ENCODE measurements at places on chromosomes 6 and 20.

GRCh38 chr6:166903500-166903899, 52.9 kb downstream of the RNASET2 start:
- DNase-seq = no peak

GRCh38 chr6:107936162-107936909, 21.7 kb downstream of the SEC63 start:
- no peak for DNase-seq

GRCh38 chr20:41029150-41029901, 704 bp downstream of the TOP1 start:
- DNase-seq = peak; percentile 28

GRCh38 chr6:1224514-1224913, 87.4 kb upstream of the FOXQ1 start:
- no peak for DNase-seq

GRCh38 chr20:36604952-36605398, 604 bp upstream of the RAB5IF start:
- no peak for DNase-seq

GRCh38 chr20:56322681-56323080, 36.1 kb upstream of the FAM210B start:
- DNase-seq = no peak

- no peak for DNase-seq
These were observed 381.6 kb upstream of the CNR1 start for GRCh38 chr6:88547768-88548167.

DNA sequence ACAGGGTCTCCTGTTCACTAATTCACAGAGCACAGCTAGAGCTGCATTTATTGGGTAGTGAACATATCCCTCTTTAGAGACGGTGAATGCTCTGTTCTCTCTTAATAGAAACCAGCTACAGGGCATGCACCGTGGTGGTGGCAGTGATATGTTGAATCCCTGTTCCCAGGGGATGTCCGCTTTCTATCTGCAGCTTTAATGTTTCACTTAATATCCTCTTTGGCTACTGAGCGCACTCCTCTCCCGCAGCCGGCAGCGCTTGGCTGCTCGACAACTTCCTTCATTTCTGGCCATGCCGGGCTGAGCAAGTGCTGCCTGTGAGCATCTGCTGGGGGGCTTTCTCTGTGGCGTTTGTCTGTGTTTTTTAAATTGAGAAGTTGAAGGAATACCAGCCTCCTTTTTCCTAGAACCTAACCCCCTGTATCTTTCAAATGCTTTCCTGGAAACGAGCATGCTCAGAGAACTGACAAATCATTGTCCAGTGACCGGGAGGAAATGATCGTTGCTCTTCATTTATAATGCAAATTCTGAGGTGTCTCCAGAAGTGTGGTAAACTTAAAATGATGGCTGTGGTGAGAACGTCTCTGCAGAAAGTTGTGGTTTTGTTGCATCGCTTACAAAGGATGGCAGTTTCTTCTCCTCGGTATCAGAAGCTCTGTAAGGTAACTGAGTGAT, 297.9 kb downstream of the UTRN start:
- DNase-seq = peak; percentile 10

- DNase-seq = no peak
These were observed 82.2 kb upstream of the OPRM1 start for GRCh38 chr6:153956808-153957207.

DNA sequence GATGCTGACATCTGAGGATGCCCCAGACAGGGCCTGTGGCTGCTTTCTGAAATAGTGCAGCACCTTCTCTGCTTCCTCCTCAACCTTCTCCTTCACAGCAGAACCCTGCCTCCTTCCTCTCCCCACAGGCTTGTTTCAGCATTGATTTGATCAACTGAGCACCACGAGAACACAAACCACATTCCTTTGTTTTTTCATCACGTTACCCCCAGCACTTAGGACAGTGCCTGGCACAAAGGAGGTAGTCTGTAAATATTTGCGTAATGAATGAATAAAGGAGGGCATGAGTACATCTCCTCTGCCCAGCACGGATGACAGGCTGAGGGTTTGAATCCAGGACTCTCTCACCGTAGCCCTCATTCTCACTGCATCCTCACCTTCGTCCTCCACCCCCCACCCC, 21.3 kb upstream of the WFDC2 start:
- DNase-seq = no peak

GRCh38 chr6:158185729-158186456, 17.7 kb downstream of the GTF2H5 start:
- DNase-seq = no peak

DNA sequence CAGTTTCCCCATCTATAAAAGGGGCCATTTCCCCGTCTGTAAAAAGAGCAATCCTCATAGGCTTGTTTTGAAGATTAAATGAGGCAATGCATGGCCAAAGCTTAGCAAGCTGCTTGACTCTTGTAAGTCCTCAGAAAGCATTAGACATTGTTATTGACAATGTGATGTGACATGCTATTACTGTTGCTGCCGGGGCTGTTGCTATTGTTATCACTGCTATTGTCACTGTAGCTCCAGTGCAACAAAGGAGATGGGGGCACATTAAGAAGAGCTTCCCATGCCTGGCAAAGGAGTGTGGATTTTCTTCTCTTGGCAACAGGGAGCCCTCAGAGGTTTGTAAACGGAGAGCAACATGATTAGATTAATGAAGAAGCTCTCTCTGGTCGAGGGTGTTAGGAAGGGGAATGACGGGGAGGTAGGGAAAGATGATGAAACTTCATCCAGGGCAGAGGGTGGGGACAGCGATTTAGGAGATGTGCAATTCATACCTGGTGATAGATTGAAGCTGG, 33.1 kb upstream of the FAM83D start:
- no peak for DNase-seq

DNA sequence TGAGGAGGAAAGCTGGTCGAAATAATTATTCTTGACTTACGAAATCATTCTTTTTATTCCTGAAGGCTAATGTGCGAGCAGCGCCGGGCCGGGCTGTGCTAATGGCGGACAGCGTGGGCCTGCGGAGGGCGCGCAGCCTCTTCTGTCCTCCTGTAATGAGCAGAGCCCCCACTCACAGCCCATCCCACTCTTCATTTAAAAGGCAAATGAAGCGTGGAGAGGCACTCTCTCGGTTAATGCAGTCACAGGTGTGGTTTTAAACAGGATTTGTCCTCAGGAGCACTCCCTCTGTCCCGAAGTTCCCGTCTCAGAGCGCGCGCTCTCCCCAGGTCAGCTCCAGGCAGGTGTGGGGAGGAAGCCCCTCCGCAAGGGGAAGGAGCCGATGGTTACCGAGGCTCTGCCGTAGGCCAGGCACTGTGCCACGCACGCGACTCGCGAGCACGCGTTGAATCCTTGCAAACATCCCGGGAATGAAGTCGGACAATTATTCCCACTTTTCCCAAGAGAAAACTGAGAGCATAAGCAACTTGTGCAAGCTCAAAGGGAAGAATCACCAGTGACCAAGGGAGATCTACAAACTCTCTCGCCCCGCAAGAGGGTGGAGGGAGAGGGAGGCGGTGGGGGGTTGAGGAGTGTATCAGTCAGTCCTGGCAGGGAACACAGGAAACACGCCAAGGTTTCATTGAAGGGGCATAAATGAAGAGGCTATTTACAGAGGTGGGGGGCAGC, 35.5 kb upstream of the ZFAND3 start:
- no peak for DNase-seq

DNA sequence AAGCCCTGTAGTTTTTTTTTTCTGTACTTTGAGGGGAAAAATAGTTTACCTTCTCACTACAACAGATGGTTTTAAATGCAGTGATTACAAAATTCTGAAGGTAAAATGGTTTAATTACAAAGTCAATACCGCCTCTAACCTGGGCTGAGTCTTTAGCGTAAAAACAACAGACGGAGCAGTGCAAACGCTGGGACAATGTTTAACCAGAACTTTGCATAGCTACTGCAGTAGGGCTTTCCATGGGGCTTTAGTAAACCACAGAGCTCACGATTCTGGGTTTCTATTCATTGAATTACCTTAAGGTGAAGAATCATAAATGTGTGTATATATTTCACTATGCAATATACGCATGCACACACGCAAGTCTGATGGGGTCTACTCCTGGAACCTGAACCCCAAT, 77.9 kb downstream of the RFX6 start:
- no peak for DNase-seq

DNA sequence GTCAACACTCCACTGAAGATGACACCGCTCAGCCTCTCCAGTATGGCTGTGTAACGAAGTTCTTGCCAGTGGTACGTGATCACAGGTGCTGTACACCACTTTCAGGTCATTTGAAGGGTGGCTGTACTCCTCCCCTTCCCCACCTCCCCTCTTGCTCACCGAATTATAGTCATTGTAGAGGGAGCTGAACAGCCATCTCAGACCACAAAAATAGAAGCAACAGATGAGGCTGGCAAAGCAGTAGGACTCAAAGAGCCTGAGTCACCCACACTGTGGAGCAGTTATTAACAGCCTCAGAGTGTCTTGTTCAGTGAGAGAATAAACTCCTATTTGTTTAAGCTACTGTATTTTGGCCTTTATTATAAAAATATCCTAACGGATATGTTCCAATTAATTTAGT, 192.5 kb upstream of the MCHR2 start:
- no peak for DNase-seq

GRCh38 chr6:138681627-138682026, 91.9 kb upstream of the CCDC28A start:
- no peak for DNase-seq

DNA sequence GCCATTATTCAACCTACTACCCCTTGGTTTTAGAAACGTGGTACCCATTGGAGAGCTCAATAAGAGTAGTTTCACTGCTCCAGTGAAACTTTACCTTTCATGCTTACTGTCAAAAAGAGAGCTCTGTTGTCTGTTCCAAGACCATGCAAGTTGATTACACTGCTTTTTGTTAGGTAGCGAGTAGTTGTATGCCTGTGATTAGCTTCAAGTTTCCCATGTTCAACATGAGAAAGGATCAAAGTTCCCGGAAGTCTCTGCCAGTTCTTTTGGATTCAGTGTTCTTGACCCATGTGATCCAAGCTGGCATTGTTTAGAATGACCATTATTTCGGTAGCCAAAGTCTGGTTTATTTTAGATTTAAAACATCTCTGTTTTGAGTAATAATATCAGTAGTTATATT, 107.1 kb downstream of the ZFAND3 start:
- no peak for DNase-seq

GRCh38 chr20:18718129-18718528, 95.5 kb upstream of the SCP2D1 start:
- no peak for DNase-seq

- DNase-seq = no peak
These were observed 25.5 kb upstream of the OSTM1 start for GRCh38 chr6:108100003-108100402.

GRCh38 chr6:134549854-134550253, 231.9 kb upstream of the SGK1 start:
- DNase-seq = no peak

DNA sequence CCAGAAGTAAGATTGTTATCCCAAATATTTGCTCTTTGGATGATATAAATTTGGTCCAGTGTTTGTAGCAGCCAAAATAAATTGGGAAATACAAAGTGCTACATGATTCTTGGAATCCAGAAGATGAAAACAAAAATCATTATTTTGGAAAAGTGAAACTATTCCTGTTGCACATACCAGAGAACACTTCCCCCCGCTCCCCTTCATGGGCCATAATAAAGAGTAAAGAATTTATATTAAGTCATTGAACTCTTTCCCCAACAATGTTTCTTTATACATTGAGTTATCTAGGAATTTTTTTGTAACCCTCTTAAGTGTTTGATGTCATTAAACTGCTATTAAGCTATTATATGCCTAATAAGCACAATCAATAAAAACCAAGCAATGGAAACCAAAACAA, 490.4 kb upstream of the HS3ST5 start:
- no peak for DNase-seq

- DNase-seq = no peak
These were observed 12.1 kb upstream of the MLN start for GRCh38 chr6:33815854-33816253.

DNA sequence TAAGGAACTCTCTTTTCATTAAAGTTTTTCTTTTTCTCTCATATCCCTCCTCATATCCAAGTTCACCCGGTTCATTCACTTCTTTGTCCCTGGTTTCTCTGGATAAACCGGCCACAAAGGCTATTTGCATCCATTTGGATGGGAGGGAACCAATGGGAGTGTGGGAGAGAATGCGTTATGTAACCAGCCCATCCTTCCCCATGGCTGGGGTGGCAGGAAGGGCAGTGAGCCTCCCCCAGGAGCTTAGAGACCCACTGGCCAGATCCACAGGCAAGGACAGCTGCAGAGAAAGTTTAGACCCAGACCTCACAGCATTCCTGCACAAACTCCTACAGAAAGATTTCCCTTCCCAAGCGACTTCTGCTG, 10.7 kb downstream of the CASS4 start:
- no peak for DNase-seq

DNA sequence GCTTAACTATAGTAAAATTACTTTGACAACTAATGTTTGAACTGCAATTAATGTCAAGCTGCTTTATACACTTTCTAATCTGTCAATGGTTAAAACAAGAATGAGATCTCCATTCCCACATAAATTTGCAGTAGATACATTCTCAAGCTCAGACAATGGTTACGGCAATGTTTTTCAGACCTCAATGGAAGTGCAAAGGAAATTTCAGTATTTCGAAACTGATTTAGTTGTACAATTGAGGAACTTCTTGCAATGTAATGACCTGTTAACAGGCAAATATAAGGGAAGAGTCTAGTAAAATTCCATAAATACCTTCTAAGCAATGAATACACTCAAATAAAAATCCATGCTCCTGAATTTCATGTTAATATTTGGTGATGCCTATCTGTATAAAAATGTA, 94.7 kb downstream of the ADTRP start:
- DNase-seq = no peak

DNA sequence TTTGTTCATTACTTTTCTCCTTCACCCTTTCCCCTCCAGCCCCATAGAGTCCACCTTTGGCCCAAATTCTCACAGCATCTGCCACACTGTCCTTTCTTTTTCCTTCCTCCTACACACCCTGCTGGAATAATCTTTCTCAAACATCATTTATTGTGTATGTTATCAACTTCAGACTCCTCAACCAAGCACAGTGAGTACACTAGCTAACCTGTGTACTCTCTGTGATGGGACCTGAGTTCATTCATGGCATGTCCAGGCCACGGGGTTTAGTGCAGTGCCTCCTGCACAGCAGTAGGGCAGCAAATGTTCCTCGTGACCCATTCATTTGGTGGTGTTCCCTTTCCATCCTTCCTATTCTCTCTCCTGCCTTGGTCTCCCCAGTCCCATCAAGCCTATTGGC, 7.1 kb upstream of the ARMC12 start:
- DNase-seq = no peak

DNA sequence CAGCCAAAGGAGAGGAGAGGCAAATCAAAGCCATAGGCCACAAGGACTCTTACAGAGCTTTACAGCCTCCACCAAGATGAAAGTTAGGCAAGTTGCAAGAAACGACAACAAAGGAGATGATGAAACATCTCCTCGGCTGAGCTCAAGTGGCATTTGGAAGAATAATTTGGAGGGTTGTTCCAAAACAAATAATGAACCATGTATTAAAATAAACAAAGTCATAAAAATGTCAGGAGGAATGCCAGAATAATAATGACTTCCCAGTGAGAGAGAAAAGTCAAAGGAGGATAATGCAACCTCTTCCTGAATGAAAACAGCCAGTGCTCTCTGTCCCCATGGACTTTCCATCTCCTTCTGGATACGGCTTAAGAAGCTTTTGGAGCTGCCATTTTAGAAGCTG, 371.4 kb upstream of the ID4 start:
- DNase-seq = no peak

Data from stimulated activated CD4-positive, alpha-beta T cell treated with anti-CD3 and anti-CD28 coated beads, Interleukin-1b, Interleukin-23, amount 100 ng/mL, for 24 hours (primary cell).